SJSA1 (cell line): ENCODE measurements at places on chromosomes 3 and 15. TPM values are rescaled to one million over a fixed set of nuclear protein-coding genes. Genes with fewer than 3 reads are reported as not detected.

The RARB gene
- total RNA-seq: 11.7 and 17.9 TPM in 2 replicates

The EOMES gene
- total RNA-seq: not detected in 2 replicates

- DNase-seq: no peak
These were observed 63.4 kb upstream of the ANKRD28 start for GRCh38 chr3:15861163-15861562.

DNA sequence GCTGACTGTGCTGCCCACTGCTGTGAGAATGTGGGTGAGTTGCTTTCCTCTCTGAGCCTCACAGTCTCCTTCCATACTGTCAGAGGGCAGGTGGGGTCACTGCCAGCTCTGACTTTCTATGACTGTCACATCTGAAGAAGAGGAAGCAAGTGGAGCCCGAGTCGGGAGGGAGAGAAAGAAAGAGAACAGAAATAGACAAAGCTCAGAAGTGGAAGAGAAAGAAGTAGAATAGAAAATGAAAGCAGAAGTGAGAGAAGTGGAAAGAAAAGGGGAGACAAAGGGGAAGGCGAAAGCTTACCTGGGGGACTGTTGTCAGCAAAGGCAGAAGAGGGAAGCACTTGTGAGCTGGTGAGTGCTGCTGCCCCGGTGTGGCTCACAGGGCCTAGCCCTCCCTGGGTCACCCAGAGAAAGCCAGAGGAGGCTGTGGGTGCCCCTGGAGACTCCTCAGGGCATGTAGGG is 57.9 kb downstream of the EPHB1 start:
- DNase-seq: no peak

DNA sequence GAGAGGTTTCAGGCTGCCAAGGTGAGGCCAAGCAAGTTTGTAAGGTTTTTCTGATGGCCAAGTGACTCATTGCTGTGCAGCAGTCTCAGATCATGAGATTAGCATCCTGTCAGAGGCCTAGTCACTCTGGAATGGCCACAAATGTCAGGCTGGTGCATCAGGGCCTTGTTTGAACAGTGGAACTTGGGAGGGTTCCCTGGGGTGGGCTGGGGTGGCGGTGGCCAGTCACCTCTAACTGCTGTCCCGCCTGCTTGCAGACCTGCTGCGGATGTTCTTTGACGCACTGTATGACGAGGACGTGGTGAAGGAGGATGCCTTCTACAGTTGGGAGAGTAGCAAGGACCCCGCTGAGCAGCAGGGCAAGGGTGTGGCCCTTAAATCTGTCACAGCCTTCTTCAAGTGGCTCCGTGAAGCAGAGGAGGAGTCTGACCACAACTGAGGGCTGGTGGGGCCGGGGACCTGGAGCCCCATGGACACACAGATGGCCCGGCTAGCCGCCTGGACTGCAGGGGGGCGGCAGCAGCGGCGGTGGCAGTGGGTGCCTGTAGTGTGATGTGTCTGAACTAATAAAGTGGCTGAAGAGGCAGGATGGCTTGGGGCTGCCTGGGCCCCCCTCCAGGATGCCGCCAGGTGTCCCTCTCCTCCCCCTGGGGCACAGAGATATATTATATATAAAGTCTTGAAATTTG is 2.8 kb upstream of the FAM131A start:
- peak; percentile 54 for DNase-seq

DNA sequence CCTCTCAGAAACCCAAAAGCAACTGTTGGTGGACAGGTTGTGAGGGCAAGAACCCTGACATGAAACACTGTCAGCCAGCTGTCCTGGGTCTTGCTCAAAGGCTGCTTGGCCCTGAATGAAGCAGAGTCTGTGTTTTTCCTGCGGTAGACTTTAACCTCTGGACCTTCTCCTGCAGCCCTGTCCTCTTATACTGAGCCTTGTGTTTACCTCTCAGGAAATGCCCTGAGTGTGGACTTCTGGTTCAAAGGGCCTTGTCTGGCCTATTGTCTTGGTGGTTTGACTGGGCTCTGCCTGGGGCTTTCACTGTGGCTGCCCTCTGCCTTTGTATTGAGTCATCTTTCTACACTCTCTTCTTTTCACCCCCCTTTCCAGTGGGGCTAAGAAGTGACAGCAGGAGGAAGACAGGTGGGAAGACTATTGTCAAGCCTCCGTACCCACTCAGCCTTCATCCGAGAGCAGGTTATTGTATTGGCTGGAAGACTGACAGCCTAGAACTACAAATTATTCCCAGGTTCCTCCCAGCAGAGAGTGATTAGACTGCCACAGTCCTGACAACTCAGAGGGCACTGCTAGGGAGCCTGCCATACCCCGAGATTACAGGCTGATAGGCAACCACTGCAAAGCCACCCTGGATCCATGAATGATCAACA is 3.5 kb downstream of the SEC13 start:
- no peak for DNase-seq

The TMC3 gene
- 0.03 TPM in 1 of 2 replicates, not detected in the other for total RNA-seq

The REC114 gene
- not detected in 2 replicates for total RNA-seq

The SEMA3F gene
- 0.58 and 1.9 TPM in 2 replicates for total RNA-seq

GRCh38 chr3:79846148-79846933 is 78.5 kb upstream of the ROBO1 start:
- no peak for DNase-seq

DNA sequence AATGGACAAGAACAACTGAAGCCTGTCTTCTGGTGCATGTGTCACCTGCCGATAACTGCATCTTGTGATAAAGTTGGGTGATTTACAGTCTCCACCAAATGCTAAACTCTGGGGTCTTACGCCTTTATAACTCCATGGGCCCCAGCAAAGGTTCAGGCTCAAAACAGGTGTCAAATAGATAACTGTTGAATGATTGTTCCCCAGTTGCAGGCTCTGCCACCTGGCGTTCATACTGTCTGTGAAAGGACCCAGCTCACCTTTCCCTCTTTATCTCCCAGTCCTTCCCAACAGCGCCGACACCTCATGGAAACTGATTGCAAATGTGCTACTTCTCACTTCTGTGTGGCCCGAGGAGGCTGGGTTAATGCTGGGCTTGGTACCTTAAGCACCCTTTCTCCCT is 8.3 kb upstream of the SNX22 start:
- no peak for DNase-seq

DNA sequence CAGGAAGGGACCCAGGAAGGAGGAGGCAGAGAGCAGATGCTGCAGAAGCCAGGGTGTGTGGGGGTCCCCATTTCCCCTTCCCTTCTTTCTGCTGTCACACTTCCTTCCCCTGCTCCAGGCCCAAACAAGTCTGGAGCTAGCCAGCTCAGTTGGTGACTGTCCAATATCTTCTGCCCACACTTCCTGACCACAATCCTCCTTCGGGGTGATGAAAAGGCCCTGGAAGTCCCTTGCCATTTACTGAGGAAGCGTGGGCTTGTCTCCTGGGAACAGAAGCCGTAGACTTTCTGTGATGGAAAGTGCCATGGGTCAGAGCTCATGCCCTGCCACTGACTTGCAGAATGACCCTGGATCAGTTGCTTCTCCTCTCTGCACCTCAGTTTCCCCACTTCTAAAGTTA is 39.0 kb downstream of the ANAPC13 start:
- DNase-seq: no peak

GRCh38 chr3:146125951-146126350 is 35.0 kb downstream of the PLOD2 start:
- DNase-seq: peak; percentile 28
